ENCODE measurements at places on chromosomes 4 and X.

GRCh38 chrX:46884799-46885198 lies 27.4 kb upstream of the JADE3 start:
- no peak for DNase-seq
- H3K4me3 ChIP-seq, result no peak overlapping the region
- H3K4me1 ChIP-seq, result no peaks in the 10 kb centered on the region
- no peaks in the 10 kb centered on the region for H3K27me3 ChIP-seq

GRCh38 chr4:109020861-109021260 lies 258.0 kb upstream of the ETNPPL start:
- H3K4me1 ChIP-seq, result no peaks in the 10 kb centered on the region
- no peak overlapping the region for H3K27ac ChIP-seq
- H3K27me3 ChIP-seq, result no peaks in the 10 kb centered on the region
- DNase-seq, result no peak

GRCh38 chrX:13646154-13646549 lies 6.8 kb upstream of the TCEANC start:
- no peaks in the 10 kb centered on the region for H3K36me3 ChIP-seq
- peak; percentile 50 for DNase-seq
- no peak overlapping the region for H3K27ac ChIP-seq

DNA sequence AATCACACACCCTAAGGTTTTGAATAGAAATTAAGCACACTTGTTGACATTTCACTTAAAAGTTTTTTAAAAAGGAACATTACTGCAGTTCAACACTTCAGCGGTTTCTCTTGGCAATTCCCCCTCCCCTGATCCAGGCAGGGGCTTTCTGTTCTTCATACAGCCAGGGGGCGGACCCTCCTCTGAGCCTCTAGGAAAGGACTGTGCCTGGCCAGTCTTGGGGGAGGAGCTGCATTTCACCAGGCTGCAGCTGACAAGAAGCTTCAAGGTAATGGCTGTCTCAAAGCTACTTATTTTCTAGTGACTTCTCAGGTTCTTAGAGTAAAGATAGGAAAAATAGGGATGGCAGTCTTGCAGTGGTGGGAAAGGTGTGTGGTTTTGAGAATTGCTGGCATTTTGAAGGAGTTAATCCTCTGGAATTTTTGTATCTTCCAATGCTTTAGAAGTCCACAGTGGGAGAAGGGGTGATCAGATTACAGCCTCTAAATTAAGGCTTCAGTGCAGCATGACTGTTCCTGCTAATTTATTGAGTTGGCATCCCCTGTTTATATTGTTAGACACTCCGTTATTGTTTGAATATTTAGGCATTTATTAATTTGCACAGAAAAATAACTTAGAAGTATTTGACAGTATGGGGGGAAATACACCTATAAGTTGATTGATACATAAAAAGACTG lies 33.5 kb downstream of the PWWP3B start:
- no peaks in the 10 kb centered on the region for H3K27me3 ChIP-seq
- H3K27ac ChIP-seq, result no peak overlapping the region
- peaks cover 7% of the 10 kb centered on the region for H3K4me1 ChIP-seq
- DNase-seq, result peak; percentile 44
- H3K36me3 ChIP-seq, result no peaks in the 10 kb centered on the region
- no peak overlapping the region for H3K4me3 ChIP-seq

- no peak for DNase-seq
- no peak overlapping the region for H3K4me3 ChIP-seq
- no peaks in the 10 kb centered on the region for H3K36me3 ChIP-seq
- no peaks in the 10 kb centered on the region for H3K4me1 ChIP-seq
These were observed 313.0 kb upstream of the SLC7A11 start for GRCh38 chr4:138555108-138555507.

GRCh38 chr4:147543034-147543433 lies 62.1 kb downstream of the EDNRA start:
- no peaks in the 10 kb centered on the region for H3K36me3 ChIP-seq
- no peaks in the 10 kb centered on the region for H3K4me1 ChIP-seq
- no peak overlapping the region for H3K27ac ChIP-seq

DNA sequence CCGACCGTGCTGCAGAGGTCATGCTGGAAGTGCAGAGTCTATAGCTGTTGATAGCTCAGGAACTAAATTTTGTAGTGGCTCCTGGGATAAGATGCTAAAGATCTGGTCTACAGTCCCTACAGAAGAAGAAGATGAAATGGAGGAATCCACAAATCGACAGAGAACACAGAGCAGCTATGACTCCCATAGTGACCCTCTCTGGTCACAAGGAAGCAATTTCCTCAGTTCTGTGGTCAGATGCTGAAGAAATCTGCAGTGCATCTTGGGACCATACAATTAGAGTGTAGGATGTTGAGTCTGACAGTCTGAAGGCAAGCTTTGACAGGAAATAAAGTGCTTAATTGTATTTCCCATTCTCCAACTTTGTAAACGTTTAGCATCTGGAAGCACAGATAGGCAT lies 8.8 kb downstream of the MANBA start:
- DNase-seq, result no peak
- no peaks in the 10 kb centered on the region for H3K27me3 ChIP-seq
- H3K4me3 ChIP-seq, result no peak overlapping the region
- H3K36me3 ChIP-seq, result no peaks in the 10 kb centered on the region
- H3K4me1 ChIP-seq, result no peaks in the 10 kb centered on the region
- no peak overlapping the region for H3K27ac ChIP-seq

- no peaks in the 10 kb centered on the region for H3K36me3 ChIP-seq
- no peaks in the 10 kb centered on the region for H3K27me3 ChIP-seq
- H3K4me1 ChIP-seq, result peaks cover 8% of the 10 kb centered on the region
- H3K4me3 ChIP-seq, result no peak overlapping the region
These were observed 115.8 kb upstream of the IQCM start for GRCh38 chr4:149931431-149931830.

GRCh38 chr4:174358410-174358809 lies 74.7 kb downstream of the CEP44 start:
- H3K36me3 ChIP-seq, result no peaks in the 10 kb centered on the region
- no peaks in the 10 kb centered on the region for H3K4me1 ChIP-seq
- no peak overlapping the region for H3K4me3 ChIP-seq

DNA sequence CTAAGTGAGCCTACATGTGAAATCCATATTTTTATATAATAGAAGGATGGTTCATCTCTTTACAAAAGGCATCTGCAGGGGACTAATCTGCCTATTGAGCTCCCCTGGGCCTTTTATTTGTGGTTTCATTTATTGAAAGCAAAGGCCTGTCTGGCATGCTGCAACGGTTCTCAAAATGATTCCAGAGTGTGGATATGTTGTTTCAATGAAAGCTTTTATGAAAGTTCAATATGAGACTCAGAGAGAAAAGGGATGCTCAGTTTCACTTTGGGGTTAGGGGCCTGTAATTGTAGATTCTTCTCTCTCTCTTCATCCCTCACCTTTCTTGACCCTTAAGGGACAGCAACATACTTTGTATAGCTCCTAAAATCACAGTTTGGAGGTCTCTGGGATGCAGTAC lies 204.2 kb upstream of the CASK start:
- no peaks in the 10 kb centered on the region for H3K36me3 ChIP-seq
- H3K4me3 ChIP-seq, result no peak overlapping the region
- H3K27me3 ChIP-seq, result no peaks in the 10 kb centered on the region

- H3K27me3 ChIP-seq, result no peaks in the 10 kb centered on the region
- no peaks in the 10 kb centered on the region for H3K4me1 ChIP-seq
- H3K36me3 ChIP-seq, result no peaks in the 10 kb centered on the region
- peak overlapping the region; percentile 27 for H3K4me3 ChIP-seq
- peak overlapping the region; percentile 81 for H3K27ac ChIP-seq
- no peak for DNase-seq
These were observed 566 bp downstream of the LARP7 start for GRCh38 chr4:112637552-112637866.

DNA sequence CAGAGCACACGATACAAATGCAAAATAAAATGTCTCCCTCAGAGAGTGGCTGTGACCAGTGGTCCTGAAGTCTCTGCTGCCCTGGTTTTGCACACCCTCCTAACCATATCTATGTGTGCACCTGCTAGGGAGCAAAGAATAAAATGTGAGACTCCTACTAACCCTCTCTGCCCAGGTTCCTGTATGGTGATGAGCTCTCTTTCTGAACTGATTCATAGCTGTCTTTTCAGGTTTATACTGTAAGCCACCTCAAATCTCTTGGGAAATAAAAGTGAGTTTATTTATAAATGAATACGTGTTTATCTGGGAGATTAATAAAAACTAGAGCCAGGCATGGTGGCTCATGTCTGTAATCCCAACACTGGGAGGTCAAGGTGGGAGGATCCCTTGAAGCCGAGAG lies 126.0 kb upstream of the RBPJ start:
- DNase-seq, result no peak
- H3K4me1 ChIP-seq, result no peaks in the 10 kb centered on the region
- H3K27me3 ChIP-seq, result no peaks in the 10 kb centered on the region
- no peaks in the 10 kb centered on the region for H3K36me3 ChIP-seq
- H3K4me3 ChIP-seq, result no peak overlapping the region

DNA sequence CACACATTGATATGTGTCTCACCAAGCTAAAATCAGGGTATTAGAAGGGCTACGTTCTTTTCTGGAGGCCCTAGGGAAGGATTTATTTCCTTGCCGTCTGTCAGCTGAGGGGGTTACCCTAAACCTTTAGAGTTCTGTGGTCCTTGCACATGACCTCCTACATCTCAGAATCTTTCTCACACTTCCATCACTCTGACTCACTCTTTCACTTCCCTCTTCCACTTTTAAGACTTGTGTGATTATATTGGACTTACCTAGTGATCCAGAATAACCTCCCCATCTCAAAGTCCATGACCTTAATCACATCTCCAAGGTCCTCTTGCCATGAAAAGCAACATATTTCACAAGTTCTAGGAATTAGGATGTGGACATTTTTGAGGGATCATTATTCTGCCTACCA lies 53.6 kb upstream of the FUNDC1 start:
- H3K4me1 ChIP-seq, result no peaks in the 10 kb centered on the region
- DNase-seq, result no peak
- H3K4me3 ChIP-seq, result no peak overlapping the region
- H3K27me3 ChIP-seq, result no peaks in the 10 kb centered on the region

DNA sequence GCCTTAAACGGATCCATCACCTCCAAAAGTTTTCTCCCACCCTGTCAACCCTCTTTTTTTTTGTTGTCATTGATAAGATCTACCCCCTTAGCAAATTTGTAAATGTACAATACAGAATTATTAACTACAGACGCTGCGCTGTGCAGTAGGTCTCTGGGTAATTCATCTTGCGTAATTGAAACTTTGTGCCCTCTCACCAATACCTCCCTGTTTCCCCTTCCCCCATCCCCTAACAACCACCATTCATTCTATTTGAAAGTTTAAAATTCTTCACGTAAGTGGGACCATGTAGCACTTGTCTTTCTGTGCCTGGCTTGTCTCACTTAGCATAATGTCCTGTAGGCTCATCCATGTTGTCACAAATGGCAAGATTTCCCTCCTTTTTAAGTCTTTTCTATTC lies 45.8 kb upstream of the CLDN34 start:
- no peak overlapping the region for H3K27ac ChIP-seq
- H3K4me3 ChIP-seq, result no peak overlapping the region
- DNase-seq, result no peak

- DNase-seq, result no peak
- H3K27ac ChIP-seq, result no peak overlapping the region
- H3K36me3 ChIP-seq, result no peaks in the 10 kb centered on the region
- H3K4me1 ChIP-seq, result no peaks in the 10 kb centered on the region
These were observed 18.4 kb downstream of the MOB1B start for GRCh38 chr4:70920592-70920991.

DNA sequence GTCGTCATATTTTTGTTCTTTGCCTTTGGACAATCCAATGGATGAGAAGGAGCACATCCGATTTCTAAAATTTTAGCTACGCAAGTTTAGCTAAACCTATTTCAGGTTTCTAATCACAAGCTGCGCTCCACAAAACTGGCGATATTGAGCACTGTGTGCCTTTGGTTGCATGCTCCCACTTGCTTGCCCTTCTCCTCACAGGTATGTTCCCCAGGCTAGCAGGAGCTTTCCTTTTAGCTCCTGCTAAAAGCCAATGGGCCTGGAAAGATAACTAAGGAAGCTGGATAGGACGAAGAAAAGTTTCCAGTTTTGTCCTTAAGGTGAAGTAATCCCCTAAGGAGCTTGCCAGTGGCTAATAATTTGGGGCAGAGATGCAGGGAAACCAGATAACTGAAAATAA lies 975.2 kb downstream of the FSTL5 start:
- H3K4me3 ChIP-seq, result no peak overlapping the region
- no peak for DNase-seq
- no peaks in the 10 kb centered on the region for H3K36me3 ChIP-seq
- no peaks in the 10 kb centered on the region for H3K4me1 ChIP-seq

- peaks cover 22% of the 10 kb centered on the region for H3K4me1 ChIP-seq
- H3K27ac ChIP-seq, result no peak overlapping the region
These were observed 108.3 kb downstream of the APBB2 start for GRCh38 chr4:41106081-41106480.

- no peak overlapping the region for H3K4me3 ChIP-seq
- no peak overlapping the region for H3K27ac ChIP-seq
- no peak for DNase-seq
- no peaks in the 10 kb centered on the region for H3K36me3 ChIP-seq
These were observed 22.6 kb downstream of the BCLAF3 start for GRCh38 chrX:19968276-19968675.

DNA sequence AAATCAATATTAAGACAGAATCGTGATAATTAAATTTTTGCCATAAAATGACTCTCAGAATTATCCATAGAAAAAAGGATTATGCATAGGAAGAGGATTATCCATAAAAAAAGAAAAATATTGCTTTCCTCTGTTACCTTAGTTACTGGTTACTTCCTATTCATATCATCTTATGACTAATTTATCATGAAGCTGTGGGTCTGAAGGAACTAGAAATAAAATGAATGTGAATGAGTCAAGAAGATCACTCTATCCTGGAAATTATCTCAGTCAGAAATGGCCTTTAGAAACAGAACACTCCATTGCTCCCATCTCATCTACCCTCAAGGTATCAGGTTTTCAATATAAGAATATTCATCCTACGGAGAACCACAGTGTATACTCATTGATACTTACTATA lies 19.4 kb downstream of the RPS6KA6 start:
- DNase-seq, result no peak
- no peaks in the 10 kb centered on the region for H3K27me3 ChIP-seq
- H3K4me1 ChIP-seq, result no peaks in the 10 kb centered on the region
- H3K36me3 ChIP-seq, result no peaks in the 10 kb centered on the region
- H3K4me3 ChIP-seq, result no peak overlapping the region

GRCh38 chrX:1336948-1337779 lies 579 bp downstream of the IL3RA start:
- DNase-seq, result no peak
- H3K4me3 ChIP-seq, result peak overlapping the region; percentile 12
- H3K4me1 ChIP-seq, result no peaks in the 10 kb centered on the region
- no peak overlapping the region for H3K27ac ChIP-seq

DNA sequence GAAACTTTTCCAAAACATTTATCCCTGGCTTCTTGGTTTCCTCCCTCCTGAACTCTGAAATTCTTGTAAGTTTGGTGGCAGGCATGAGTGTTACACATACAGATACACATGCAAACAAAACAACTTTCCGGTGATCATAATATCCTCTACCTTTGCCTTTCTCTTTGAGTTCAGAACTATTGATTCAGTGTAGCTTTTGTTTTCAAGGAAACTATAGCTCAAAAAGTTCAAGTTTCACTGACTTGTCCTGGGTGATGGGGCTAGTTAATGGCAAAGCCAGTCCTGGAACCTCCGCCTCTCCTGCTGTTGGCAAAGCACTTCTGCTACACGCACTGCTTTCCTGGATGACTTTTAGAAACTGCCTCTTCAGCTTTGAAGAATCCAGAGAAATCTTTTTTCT lies 177.3 kb upstream of the FAT1 start:
- H3K4me3 ChIP-seq, result no peak overlapping the region
- H3K36me3 ChIP-seq, result no peaks in the 10 kb centered on the region
- no peaks in the 10 kb centered on the region for H3K4me1 ChIP-seq
- H3K27ac ChIP-seq, result no peak overlapping the region
- no peak for DNase-seq
